Esophagus squamous epithelium (tissue), 5 donors: ENCODE measurements at places on chromosomes 5 and 9. TPM values are rescaled to one million over a fixed set of nuclear protein-coding genes. Genes with fewer than 3 reads are reported as not detected.

The SPATA31C1 gene
- total RNA-seq, result not detected

The CTNNAL1 gene
- 12.1 TPM for total RNA-seq

The SLC6A3 gene
- not detected for total RNA-seq

The UNC13B gene
- total RNA-seq, result 25.6 TPM

The TRUB2 gene
- total RNA-seq, result 15.4 TPM

The TUSC1 gene
- 15.0 TPM for total RNA-seq

The SEMA4D gene
- total RNA-seq, result 24.2 TPM

The LEAP2 gene
- 1.5 TPM for total RNA-seq

The NR5A1 gene
- total RNA-seq, result not detected

The CATSPER3 gene
- total RNA-seq, result not detected

The PCDHB11 gene
- 0.49 TPM for total RNA-seq

The CCDC180 gene
- total RNA-seq, result 2.7 TPM

The HAVCR1 gene
- not detected for total RNA-seq

The ERBIN gene
- total RNA-seq, result 41.5 TPM

The HTR4 gene
- not detected for total RNA-seq

The LCN12 gene
- total RNA-seq, result not detected

The PCDHGB4 gene
- 1.2 TPM for total RNA-seq

The TICAM2 gene
- not detected for total RNA-seq

The SPATA24 gene
- 5.3 TPM for total RNA-seq

The C5orf52 gene
- total RNA-seq, result not detected

The SLC44A1 gene
- 44.6 TPM for total RNA-seq

The C9 gene
- not detected for total RNA-seq

The IL13 gene
- total RNA-seq, result not detected

The C9orf153 gene
- not detected for total RNA-seq

The ADAMTS13 gene
- total RNA-seq, result 0.40 TPM

The SPATA31A3 gene
- not detected for total RNA-seq

The PHF24 gene
- total RNA-seq, result 0.57 TPM

The PCDHGA11 gene
- 4.2 TPM for total RNA-seq

The NOL8 gene
- total RNA-seq, result 20.7 TPM

The TAF11L11 gene
- not detected for total RNA-seq

The LTC4S gene
- not detected for total RNA-seq

The PDE6A gene
- total RNA-seq, result 3.8 TPM

The ZNF658 gene
- total RNA-seq, result 6.9 TPM

The ENTPD2 gene
- total RNA-seq, result 1.3 TPM

The NKD2 gene
- total RNA-seq, result 1.2 TPM

The ACTBL2 gene
- not detected for total RNA-seq

The FREM1 gene
- 0.95 TPM for total RNA-seq

The COL23A1 gene
- total RNA-seq, result 0.44 TPM

The AQP3 gene
- 1,870 TPM for total RNA-seq

The SPATA31A5 gene
- total RNA-seq, result not detected

The GTF3C4 gene
- 9.7 TPM for total RNA-seq

The PPWD1 gene
- total RNA-seq, result 45.4 TPM

The CBY3 gene
- not detected for total RNA-seq

The CTNND2 gene
- 0.38 TPM for total RNA-seq

The GKAP1 gene
- 2.1 TPM for total RNA-seq

The ECSCR gene
- 11.4 TPM for total RNA-seq

The OR13F1 gene
- total RNA-seq, result not detected

The CSF2 gene
- not detected for total RNA-seq

The EDIL3 gene
- total RNA-seq, result 4.0 TPM

The ARHGEF28 gene
- total RNA-seq, result 9.2 TPM

The IL33 gene
- total RNA-seq, result 6.5 TPM

The NOXA1 gene
- total RNA-seq, result 2.1 TPM
